ENCODE measurements at places on chromosomes 3 and 15. TPM values are rescaled to one million over a fixed set of nuclear protein-coding genes. Genes with fewer than 3 reads are reported as not detected.
A peak's percentile ranks its signal among the peaks of the same experiment; 100 is the strongest.

The PLAAT1 gene
- 3.7 TPM for total RNA-seq

The MYO5C gene
- total RNA-seq, result 3.3 TPM

The OPA1 gene
- total RNA-seq, result 82.0 TPM

The MNS1 gene
- 0.52 TPM for total RNA-seq

The SCAANT1 gene
- total RNA-seq, result not detected

- DNase-seq, result no peak
These were observed 244.3 kb downstream of the NR2F2 start for GRCh38 chr15:96574782-96575181.

- no peak for DNase-seq
These were observed 128.1 kb downstream of the RPL22L1 start for GRCh38 chr3:170741756-170742529.

GRCh38 chr3:46368569-46368968 is 2.2 kb upstream of the CCR5 start:
- DNase-seq, result peak; percentile 60

- no peak for DNase-seq
These were observed 93.8 kb upstream of the UBE2E1 start for GRCh38 chr3:23711916-23712494.

DNA sequence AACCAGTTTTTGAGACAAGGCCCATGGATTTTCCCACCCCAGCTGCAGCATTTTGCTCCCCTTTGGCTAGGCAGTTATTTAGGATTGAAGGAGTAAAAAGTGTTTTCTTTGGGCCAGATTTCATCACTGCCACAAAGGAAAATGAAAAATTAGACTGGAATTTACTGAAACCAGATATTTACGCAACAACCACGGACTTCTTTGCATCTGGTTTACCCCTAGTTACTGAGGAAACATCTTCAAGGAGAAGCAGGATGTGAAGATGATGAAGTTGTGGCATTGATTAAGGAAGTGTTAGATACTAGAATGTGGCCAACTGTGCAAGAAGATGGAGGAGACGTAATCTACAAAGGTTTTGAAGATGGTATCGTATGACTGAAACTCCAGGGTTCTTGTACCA is 165.2 kb upstream of the MYRIP start:
- DNase-seq, result no peak

- peak; percentile 35 for DNase-seq
These were observed 1.4 kb downstream of the SETD5 start for GRCh38 chr3:9398700-9399336.

DNA sequence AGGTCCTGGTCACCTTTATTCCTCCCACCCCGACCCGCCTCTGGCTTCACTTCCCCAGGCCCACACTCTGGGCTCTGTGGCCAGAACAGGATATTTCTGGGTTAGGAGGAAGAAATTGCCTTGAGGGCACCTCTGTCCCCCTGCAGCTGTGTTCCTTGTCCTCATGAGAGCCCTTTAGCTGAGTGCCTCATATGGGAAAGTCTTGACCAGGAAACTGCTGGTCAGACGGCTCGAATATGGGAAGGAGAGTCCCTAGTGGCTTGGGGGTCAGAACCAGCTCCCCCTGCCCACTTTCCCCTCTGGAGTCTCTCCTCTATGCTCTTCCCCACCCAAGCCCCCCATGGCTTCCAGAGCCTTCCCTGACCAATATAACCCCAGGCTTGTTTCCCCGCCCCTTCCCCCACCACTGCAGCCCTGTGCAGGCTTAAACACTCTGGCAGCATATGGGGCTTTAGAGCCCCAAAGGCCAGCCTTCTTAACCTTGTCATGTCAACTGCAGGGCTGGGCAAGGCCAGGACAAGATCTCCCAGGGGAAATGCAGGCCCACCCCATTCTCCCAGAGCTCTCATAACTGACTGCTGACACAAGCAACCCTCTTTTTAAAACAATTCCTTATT is 36.4 kb downstream of the SEC22C start:
- DNase-seq, result peak; percentile 17
